ENCODE measurements at places on chromosomes 16 and 17.

DNA sequence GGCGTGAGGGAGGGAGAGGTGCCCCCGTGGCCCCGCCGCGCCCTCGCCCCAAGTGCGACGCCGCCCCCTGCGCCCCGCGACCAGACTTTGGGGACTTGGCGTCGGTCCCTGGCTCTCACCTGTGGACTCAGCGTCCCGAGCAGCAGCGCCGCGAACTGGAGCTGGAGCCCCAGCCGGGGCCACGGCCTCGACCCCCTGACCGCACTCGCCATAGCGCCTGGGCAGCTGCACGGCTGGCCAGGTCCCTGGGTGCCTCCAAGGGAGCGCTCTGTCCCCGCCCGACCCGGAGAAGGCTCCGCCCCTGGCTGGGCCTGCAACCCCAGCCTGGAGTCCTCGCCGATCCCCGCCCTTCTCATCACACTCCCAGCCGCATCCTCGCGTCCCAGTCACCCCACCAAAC, at the start of gene ERN2:
Gene ERN2 (minus strand): TSS at position 247 of the 400 bp plus-strand sequence. CDS start 35 bp downstream, at position 212.
- no peak for DNase-seq

DNA sequence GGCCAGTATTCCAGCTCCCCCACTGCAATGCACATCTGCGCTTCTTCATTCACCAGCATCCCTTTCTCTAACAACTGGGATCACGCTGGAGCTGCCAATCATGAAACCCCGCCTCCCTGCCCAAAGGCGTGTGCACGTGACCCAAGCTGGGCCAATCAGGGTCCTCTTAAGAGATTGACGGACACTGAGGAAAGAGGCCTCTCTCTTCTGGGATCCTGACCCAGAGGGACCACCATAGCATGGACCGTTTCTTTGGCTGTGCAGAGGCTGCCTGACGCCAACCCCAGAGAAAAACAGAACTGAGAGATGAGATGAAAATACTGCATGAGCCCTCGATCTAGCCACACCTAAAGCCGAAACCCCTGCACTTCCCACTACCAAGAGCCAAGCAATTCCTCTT, 32.0 kb downstream of the COTL1 start:
- DNase-seq: no peak

GRCh38 chr16:21642861-21643260, 9.5 kb downstream of the IGSF6 start:
- no peak for DNase-seq

- no peak for DNase-seq
Observed at GRCh38 chr17:71790791-71791190, 330.0 kb upstream of the SOX9 start.

GRCh38 chr17:7285679-7286078, 4.2 kb downstream of the SLC2A4 start:
- DNase-seq: no peak

GRCh38 chr17:39753514-39754160, 15.9 kb downstream of the GRB7 start:
- no peak for DNase-seq
